ENCODE measurements at places on chromosomes 1 and 21.
A peak's percentile ranks its signal among the peaks of the same experiment; 100 is the strongest.

GRCh38 chr1:63198871-63199394 is 123.4 kb upstream of the FOXD3 start:
- no peak for DNase-seq

DNA sequence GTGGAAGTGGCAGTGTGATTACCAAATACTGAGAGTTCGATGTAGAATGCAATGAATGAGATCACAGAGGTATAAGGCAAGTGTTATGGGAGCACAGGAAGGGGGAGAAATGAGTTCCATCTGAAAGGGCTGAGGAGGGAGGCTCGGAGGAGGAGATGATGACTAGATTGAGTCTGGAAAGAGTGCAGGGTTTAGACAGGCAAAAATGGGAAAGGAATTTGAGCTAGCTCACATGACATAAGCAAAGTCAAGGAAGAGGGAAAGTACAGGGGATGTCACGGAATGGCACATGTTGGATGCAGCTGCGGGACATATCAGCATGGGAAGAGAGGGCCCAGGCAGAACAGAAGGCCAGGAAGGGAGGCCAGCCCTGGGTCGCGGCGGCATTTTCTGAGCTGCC is 132.7 kb downstream of the RUNX1 start:
- DNase-seq: no peak

DNA sequence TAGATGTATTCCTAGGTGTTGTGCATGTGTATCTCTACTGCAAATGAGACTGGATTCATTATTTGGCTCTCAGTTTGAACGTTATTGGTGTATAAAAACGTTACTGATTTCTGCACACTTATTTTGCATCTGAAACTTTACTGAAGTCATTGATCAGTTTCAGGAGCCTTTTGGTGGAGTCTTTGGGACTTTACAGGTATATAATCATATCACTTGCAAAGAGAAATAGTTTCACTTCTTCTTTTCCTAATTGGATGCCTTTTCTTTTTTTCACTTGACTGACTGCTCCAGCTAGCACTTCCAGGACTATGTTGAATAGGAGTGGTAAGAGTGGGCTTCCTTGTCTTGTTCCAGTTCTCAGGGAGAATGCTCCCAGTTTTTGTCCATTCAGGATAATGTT is 252.2 kb downstream of the SMYD3 start:
- DNase-seq: no peak

GRCh38 chr1:154955039-154955717 is 721 bp downstream of the PBXIP1 start:
- peak; percentile 73 for DNase-seq

DNA sequence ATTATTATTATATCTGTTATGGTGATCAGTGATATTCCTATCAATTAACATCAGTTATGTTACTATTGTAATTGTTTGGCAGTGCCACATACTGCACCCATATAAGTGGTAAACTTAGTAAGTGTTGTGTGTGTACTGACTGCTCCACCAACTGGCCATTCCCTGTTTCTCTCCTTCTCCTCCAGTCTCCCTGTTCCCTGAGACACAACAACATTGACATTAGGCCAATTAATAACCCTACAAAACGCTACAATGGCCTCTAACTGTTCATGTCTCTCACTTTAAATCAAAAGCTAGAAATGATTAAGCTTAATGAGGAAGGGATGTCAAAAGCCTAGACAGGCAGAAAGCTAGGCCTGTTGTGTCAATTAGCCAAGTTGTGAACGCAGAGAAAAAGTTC is 6.6 kb upstream of the THRAP3 start:
- DNase-seq: no peak

GRCh38 chr1:151606384-151606783 is 5.5 kb upstream of the SNX27 start:
- no peak for DNase-seq

- DNase-seq: no peak
These were observed 1.8 kb downstream of the ROR1 start for GRCh38 chr1:63775418-63776127.

GRCh38 chr1:9363061-9363471 is 70.4 kb downstream of the SPSB1 start:
- no peak for DNase-seq

GRCh38 chr1:229228522-229228921 is 42.4 kb upstream of the RAB4A start:
- DNase-seq: no peak

GRCh38 chr1:209155546-209155945 is 428.0 kb upstream of the CAMK1G start:
- no peak for DNase-seq

DNA sequence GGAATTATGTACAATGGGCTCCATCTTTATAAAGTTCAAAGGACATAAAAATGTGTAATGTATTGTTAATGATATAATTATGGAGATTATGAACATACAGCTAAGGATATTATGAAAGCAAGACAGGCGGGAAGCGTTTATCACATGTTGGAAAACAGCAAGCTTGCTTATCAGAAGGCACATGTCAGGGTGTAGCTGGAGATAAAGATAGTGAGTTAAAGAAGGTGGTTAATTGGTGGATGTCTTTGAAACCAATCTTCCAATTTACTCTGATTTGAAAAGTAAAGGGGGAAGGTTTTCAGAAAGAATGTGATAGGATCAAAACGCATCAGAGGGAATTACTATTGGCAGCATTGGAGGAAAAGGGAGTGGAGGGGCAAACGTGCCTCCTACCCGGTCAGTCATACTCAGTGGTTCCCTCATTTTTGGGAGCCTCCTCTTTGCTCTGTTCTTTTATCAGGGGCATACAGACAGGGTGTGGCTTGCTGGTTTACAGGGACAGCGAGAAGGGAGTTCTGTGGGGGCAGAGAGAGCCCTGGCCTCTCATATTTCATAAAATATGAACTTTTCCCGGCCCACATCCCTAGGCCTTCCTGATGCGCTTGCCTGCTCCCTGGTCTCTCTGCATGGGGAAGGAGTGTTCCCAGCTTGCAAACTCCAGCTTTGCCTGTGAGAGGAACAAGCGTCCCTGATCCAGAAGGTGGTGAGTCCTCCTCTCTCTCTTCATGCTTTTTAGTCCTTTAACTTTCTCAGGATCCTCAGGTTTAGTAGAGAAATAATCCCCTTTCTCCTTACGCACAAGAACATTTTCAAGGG is 8.0 kb upstream of the SVBP start:
- no peak for DNase-seq

DNA sequence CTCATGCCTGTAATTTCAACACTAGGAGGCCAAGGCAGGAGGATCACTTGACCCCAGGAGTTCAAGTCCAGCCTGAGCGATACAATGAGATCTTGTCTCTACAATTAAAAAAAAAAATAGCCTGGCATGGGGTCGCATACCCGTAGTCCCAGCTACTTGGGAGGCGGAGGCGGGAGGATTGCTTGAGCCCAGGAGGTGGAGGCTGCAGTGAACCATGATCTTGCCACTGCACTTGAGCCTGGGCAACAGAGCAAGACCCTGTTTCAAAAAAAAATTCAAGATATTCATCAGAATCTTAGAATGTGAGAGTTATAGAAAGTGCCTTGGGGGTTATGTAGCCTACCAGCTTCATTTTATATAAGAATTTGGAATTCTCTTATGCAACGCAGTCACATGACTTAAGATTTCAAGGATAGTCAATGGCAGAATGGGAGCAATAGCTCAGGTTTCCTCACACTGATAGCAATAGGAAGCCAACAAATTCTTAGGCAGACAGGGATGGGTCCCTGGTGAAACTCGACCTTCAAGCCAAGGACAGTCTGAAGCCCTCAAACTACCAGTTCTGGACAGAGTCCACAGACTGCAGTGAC is 462.5 kb downstream of the SETD4 start:
- no peak for DNase-seq

DNA sequence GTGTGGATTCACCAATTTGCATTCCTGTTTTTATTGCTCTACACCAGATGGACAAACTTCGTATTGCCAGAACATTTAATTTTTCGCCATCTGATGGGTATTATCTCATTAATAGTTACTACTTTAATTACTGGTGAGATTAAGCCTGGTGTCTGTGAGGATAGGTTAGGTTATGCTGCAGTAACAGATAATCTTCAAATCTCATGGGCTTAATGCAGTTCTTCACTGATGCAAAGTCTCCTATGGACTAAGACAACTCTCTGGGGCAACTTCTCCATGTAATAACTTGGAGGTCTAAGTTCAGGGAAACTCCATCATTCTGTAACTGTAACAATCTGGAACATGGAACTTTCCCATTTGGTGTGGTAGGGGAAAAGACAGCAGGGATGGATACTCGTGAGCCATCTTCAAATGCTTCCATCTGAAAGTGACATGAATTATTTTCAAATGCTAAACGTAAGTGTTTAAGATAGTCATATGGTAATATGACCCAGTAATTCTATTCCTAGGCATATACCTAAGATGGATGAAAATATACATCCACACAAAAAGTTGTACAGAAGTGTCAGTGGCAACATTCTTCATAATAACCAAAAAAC is 111.6 kb downstream of the LEPR start:
- no peak for DNase-seq

DNA sequence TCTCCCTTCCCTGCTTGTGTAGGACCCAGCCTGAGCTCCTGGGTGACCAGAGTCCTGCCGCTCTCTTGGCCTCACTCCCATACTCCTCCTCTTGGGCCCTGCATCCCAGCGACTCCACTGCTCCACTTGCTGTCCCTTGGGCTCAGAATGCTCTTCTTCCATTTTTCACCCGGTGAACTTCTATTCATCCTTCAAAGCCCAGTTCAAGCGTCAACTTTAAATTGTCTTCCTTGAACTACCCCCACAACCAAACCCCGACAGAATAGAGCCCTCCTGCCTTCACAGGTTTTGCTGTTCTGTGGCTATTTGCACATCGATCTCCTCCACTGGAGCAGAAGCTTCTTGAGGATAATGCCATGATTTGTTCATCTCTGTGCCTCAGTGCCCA is 215.4 kb upstream of the EDN2 start:
- DNase-seq: no peak

GRCh38 chr1:30295674-30296073 is 427.7 kb downstream of the MATN1 start:
- DNase-seq: no peak

DNA sequence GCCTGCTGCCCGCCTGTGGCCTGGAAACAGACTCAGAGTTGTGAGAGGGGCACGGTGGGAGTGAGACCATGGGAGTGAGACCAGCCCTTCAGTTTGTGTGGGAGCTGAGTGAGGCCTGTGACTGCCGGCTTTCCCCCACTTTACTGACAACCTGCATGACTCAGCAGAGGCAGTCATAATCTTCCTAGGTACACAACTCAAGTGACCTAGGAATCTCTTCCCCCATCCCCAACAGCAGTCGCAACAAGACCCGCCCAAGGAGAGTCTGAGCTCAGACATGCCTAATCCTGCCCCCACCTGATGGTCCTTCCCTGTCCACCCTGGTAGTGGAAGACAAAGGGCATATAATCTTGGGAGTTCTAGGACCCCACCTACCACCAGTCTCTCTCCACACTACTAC is 44.2 kb downstream of the KLHL20 start:
- no peak for DNase-seq

DNA sequence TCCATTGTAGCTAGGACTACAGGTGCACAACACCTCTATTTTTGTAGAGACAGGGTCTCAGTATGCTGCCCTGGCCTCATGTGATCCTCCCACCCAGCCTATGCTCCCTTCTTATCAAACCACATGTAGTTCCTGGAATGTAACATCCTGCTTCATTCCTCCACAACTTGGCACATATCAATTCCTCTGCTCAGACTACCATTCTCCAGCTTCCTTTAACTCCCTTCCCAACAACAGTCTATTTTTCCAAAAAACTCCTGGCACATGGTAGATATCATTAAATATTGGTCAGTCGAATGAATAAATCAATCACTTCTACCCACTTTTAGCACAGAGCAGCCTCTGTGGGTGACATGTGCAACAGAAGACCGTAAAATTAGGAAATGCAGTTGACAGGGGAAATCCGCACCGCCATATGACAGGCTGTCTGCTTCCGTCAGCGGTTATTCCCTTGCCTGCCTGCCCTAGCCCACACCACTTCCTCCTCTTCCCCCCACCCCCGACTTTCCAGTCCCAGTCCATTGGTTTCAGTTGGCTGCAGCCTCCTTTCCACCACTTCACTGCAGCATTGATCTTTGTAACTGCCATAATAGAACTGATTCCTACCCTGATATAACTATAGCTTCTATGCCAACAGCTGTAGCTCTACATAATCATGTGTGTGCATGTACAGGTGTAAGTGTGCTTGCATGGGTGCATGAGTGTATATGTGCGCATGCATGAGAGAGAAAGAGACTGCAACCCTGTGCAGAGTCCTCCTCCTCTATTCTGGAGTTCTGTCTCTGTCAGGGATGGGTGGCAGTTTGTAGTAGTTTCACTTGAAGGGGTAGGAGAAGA is 6.8 kb upstream of the AKR1A1 start:
- DNase-seq: peak; percentile 72

GRCh38 chr1:41502912-41503311 is 18.4 kb upstream of the EDN2 start:
- no peak for DNase-seq

- no peak for DNase-seq
These were observed 333.0 kb downstream of the PAPPA2 start for GRCh38 chr1:176795929-176796328.

GRCh38 chr1:176118985-176119384 is 88.1 kb downstream of the COP1 start:
- no peak for DNase-seq

DNA sequence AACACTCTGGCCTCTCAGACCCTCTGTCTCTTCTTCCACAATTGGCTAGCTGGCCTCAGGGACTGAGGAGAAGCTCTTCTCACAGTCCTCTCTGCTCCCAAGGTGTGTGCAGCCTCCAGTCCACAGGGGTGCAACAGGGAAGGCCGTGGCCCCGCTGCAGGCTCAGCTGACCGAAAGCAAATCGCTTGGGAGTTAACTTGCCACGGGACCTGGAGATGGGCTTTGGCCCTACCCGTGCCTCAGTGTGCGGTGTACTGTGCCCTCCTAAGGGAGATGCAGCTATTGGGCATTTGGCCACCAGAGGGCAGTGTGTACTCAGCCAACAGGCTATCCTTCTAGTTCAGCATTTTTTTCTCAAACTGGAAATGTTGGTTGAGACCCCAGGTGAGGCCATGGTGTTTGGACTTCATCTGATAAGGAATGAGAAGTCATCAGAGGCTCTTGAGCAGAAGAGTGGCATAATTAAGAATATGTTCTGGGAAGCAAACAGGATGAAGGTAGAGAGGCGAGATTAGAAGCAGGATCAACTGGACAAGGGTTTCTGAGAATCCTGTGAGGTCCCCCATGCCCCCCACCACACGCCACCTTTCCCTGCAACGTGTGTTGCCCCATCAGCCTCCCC is 42.5 kb upstream of the TMEM125 start:
- peak; percentile 91 for DNase-seq

- DNase-seq: peak; percentile 53
These were observed 894 bp downstream of the EPB41 start for GRCh38 chr1:28915031-28915895.

DNA sequence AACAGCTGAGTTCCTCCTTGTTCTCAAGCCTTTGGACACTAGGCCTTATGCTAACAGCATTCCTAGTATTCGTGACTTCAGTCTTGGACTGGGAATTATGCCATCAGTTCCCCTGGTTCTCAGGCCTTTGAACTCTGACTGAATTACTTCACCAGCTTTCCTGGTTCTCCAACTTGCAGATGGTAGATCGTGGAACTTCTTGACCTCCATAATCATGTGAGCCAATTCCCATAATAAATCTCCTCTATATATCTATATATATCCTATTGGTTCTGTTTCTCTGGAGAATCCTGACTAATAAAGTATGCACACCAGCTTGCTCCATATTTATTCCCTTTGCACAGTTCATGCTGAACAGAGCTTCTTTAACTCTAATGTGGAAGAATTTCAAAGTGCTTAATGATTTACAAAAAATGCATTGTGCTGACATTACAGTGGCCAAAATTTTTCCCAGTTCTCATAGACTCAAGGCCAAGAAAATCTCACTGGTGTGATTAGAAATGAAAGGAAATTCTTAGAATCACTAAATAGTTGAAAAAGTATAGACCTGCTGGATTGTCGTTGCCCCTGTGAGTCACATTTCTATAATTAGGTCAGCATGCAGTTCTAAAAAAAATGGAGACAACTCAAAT is 462.9 kb upstream of the ADAMTS5 start:
- DNase-seq: no peak
